Stimulated activated naive CD4-positive, alpha-beta T cell treated with Interleukin-2 at 50 U/mL for 16 hours (primary cell): ENCODE measurements at places on chromosomes 12 and 14.

DNA sequence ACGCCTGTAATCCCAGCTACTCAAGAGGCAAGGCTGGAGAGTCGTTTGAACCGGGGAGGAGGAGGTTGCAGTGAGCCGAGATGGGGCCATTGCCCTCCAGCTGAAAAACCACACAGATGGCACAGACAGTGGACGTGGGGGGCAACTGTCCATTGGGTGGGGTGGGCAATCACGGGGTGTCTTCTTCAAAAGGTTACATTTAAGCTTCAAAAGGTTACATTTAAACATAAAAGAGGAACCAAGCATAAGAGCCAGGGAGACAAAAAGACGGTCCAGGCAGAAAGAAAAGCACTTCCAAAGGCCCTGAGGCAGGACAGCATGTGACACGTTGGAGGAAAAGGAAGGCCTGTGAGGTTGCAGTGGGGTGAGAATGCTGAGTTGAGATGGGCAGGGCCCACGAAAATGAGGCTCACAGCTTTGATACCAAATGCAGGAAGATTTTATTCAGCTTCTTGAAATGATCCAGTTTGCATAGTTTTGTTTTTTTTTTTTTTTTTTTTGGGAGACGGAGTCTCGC is 10.7 kb downstream of the SCARB1 start:
- no peak for DNase-seq

DNA sequence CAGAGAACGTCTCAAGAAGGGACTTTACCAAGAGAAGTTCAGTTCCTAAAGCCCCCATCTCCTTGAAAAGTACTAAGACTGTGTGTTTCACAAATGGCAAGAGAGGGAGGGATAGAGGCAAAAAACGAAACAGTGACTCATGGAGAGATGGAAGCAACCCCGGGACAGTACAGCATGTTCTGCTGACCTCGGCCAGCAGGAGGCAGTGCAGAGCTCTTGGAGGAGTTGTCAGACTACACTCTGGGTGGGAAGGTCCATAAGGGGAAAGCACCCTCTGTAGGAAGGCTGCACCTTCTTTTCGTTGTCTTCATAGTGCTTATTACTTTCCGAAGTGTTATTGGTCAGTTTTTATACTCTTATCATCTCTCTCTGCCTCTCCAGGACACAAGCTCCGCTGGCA is 525.2 kb upstream of the CCDC196 start:
- DNase-seq, result peak; percentile 55

DNA sequence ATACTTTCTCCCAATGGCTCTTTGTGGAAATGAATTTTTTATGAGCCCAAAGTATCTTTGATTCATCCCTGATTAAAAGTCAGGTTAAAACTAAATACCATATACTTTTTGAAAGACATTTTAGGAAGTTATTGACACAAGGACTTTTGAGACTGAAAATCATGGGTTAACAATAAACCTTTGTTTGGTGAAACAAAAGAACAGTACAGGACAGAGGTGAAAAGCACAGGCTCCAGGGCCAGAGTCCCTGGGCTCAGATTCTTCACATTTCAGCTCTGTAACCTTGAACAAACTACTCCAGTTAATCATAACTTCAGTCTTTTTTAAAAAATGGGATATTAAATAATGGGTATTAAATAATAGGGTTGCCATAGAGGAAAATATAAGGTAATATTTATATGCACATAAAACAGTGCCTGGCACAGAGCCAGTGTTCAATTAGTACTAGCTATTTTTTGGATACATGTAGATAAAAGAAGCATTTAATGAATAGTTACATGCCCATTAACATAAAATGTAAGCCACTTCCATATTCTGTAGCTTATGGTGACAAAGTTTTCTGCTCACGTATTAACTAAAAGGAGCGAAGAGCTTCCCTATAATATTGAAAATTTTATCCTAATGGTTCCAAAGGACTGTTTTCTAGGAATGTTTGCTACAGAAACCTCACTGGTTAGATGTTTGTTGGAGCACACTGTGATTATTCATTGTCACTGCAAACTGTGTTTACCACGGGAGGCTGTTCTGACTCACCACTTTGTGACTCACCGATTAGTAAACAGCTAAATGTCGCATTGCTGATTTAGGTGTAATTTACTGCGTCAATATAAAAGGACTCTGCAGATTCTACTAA is 255.4 kb downstream of the DAD1 start:
- no peak for DNase-seq

DNA sequence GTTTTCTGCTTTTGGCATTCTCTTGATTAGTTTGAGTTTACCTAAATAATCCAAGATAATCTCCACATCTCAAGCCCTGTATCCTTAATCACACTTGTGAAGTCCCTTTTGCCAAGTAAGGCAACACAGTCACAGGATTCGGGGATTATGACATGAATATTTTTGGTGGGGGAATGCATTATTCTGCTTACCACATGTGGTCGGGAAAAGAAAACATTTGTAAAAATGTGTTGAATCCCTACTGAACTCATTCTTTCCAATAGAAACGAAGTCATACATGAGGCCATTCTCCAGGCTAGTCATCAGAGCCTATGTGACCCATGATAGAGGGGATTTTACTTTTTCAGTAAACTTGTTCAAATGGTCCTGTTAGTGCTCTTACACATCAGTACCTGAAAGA is 58.5 kb upstream of the PRICKLE1 start:
- DNase-seq, result no peak

GRCh38 chr12:101493556-101493955 is 18.4 kb downstream of the SPIC start:
- no peak for DNase-seq

- DNase-seq, result no peak
Measured at GRCh38 chr14:88323523-88324199, 592 bp upstream of the KCNK10 start.

DNA sequence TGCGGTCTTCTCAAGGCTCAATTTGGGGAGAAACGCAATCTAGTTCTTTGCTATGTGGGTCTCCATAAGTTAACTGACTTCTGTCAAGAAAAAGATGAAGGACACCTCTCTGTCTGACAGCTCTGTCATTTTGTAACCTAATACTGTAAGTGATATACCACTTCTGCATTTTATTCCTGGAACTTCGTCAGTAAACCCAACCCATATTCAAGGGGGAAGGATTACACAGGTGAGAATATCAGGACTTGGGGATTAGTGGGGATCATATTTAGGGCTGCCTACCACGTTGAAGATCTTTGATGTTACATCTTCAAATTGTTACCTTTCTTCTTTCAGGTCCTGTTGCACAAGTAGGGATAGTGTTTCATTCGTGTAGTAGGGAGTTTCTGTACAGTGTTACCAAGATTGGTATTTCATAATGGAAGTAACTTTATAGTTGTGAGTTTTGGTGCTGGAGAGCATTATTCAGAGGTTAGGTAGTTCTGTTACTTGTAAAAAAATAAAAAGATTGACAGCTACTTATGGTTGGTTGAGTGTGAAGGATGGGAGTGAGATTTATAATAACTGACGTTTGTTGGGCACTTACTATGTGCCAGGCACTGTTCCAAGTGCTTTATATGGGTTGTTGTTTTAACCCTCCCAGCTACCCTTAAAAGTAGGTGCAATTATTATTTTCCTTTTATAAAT is 1.6 kb downstream of the TMEM260 start:
- DNase-seq, result no peak

- no peak for DNase-seq
Measured at GRCh38 chr12:71900091-71900490, 38.6 kb upstream of the TPH2 start.

GRCh38 chr12:39402922-39403321 is 40.0 kb downstream of the KIF21A start:
- DNase-seq, result no peak

- DNase-seq, result no peak
Measured at GRCh38 chr12:94670898-94671297, 20.5 kb upstream of the TMCC3 start.

- DNase-seq, result no peak
Measured at GRCh38 chr12:45789025-45789424, 59.5 kb downstream of the ARID2 start.

DNA sequence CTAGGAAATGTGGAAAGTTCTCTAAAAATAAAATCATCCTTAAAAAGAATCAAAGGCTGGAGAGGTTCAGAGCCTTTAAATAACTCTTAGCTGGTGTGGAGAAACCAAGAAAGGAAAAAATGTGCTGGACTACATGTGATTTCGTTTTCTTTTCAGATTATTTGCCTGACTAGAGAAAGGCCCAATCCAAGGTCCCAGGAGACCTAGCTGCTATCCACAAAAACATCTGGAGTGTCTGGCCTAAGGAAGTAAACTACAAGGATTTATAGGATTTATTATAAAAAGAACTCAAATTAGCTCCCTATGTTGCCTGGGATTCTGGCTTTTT is 774 bp upstream of the TMEM30B start:
- DNase-seq, result no peak

DNA sequence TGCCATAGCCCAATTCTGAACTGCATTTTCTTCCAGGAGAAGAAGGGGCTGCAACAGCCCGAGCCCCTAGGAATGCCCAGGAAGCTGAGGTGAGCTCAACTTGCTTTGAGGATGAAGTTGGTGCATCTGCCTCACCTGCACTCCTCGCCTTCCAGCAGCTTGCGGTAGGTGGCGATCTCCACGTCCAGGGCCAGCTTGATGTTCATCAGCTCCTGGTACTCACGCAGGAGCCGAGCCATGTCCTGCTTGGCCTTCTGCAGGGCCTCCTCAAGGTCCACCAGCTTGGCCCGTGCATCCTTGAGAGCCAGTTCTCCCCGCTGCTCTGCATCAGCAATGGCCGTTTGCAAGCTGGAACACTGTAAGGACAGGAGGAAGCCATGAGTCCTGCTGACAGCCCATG is 6.0 kb downstream of the KRT75 start:
- no peak for DNase-seq

- no peak for DNase-seq
Measured at GRCh38 chr14:59455411-59455810, 9.8 kb downstream of the GPR135 start.

DNA sequence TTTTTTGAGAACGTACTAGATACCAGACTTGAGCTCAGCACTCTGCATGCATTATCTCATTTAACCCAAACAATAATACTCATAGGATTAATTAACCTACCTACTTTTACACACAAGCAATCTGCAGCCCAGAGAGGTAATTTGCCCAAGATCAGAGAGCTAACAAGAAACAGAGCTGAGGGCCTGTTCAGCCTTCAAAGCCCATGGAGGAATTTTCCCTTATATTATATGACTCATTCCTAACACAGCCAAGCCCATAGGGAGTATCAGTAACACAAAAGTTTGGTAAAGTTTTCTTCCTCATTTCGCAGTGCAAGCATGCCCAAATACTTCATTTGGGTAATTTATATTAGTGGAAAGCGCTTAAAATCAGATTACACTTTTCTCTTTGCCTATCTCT is 94.7 kb downstream of the GALC start:
- no peak for DNase-seq

- no peak for DNase-seq
Measured at GRCh38 chr14:35020713-35021112, 25.4 kb upstream of the FAM177A1 start.

GRCh38 chr12:54173906-54174471 is 14.8 kb downstream of the SMUG1 start:
- DNase-seq, result no peak

DNA sequence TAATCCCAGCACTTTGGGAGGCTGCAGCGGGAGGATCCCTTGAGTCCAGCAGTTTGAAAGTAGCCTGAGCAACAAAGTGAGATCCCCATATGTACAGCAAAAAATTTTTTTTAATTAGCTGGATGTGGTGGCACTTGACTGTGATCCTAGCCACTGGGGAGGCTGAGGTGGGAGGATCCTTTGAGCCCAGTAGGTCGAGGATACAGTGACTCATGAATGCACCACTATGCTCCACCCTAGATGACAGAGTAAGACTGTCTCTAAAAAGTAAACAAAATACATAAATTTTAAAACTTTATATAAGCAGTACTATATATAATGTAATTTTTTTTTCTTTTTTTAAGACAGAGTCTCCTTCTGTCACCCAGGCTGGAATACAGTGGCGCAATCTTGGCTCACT is 115.4 kb downstream of the ESR2 start:
- DNase-seq, result no peak

DNA sequence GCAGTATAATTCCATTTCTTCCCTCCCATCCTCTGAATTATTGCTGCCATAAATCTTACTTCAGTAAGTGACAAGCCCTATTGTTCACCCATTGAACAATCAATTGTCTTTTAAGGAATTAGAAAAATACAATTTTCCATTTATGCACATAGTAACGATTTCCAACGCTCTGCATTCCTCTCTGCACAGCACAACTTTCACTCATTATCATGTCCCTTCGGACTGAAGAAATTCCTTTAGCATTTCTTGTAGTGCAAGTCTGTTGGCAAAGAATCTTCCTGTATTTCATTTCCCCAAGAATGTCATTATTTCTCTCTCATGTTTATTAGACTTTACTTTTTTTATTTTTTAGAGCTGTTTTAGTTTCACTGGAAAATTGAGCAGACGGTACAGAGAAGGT is 252.1 kb upstream of the RTL1 start:
- DNase-seq, result no peak

- no peak for DNase-seq
Measured at GRCh38 chr12:116125956-116126566, 151.4 kb downstream of the MED13L start.

DNA sequence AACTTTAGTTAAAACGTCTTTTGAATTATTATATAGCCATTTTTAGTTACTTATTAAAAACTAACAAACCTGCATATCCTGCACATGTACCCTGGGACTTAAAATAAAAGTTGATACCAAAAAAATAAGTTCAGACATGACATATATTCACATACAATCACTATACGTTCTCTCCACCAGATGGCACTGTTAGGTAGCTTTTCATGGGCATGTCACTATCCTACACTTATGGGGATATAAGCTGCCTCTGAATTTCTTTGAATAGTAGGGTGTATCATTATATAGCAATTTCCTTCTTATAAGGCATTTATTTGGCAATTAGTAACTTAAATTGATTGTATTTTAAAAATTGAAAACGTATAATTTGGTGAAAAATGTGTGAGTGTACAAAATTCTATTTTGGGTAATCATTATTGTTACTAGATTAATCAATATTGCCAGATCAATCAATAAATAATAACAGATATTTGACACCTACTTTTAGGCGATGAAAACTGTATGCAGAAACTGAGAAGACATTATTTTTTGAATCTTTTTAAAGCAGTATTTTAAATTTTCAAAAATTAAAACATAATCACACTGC is 31.8 kb upstream of the OR10A7 start:
- peak; percentile 0 for DNase-seq

GRCh38 chr14:55381561-55381960 is 30.1 kb downstream of the ATG14 start:
- no peak for DNase-seq

DNA sequence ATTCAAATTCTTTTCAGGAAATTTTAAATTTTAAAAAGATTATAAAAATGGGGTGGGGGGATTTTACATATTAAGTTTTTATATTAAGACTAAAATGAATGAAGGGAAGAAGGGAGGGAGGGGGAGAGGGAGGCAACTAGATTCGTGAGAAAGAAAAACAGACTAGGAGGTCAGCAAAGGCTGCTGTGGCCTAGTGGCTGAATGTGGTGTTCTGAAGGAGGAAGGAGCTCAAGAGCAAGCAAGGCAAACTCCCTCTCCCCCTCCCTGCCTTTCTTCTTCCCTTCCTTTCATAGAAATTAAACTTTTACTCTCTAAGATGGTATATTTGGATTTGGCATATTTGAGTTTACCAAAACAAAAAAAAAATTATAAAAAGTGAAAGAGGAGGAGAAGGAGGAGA is 18.1 kb downstream of the DYRK2 start:
- DNase-seq, result no peak

GRCh38 chr12:75447691-75448393 is 32.7 kb upstream of the GLIPR1 start:
- no peak for DNase-seq

- DNase-seq, result no peak
Measured at GRCh38 chr12:110340706-110341105, 59.7 kb downstream of the ATP2A2 start.

GRCh38 chr12:55715833-55716581 is at the start of gene BLOC1S1:
Gene BLOC1S1 (plus strand): TSS chr12:55716046. CDS start chr12:55716052, 6 bp downstream.
- DNase-seq, result peak; percentile 92
